ENCODE measurements at places on chromosomes 1 and 21. TPM values are rescaled to one million over a fixed set of nuclear protein-coding genes. Genes with fewer than 3 reads are reported as not detected.

Gene RBP7
- polyA plus RNA-seq: 0.61 TPM

Gene BATF3
- polyA plus RNA-seq: 3.5 TPM

Gene EFHD2
- polyA plus RNA-seq: 67.5 TPM

Gene SELL
- 1.1 TPM for polyA plus RNA-seq

Gene OXCT2
- 0.39 TPM for polyA plus RNA-seq

Gene UQCRHL
- 1.8 TPM for polyA plus RNA-seq

Gene IQCC
- 1.5 TPM for polyA plus RNA-seq

Gene FOXD2
- polyA plus RNA-seq: 1.4 TPM

Gene OR2G6
- not detected for polyA plus RNA-seq

Gene MATN1
- polyA plus RNA-seq: 3.4 TPM

Gene CLCNKA
- 1.3 TPM for polyA plus RNA-seq

Gene ZBTB7B
- polyA plus RNA-seq: 13.3 TPM

Gene C1orf185
- polyA plus RNA-seq: not detected

Gene CTNNBIP1
- polyA plus RNA-seq: 49.8 TPM

Gene LCE1A
- not detected for polyA plus RNA-seq

Gene RUNX3
- polyA plus RNA-seq: 0.16 TPM

Gene LCK
- polyA plus RNA-seq: 0.79 TPM

Gene TRIM17
- polyA plus RNA-seq: 5.7 TPM

Gene YOD1
- polyA plus RNA-seq: 5.6 TPM

Gene TMIGD3
- 5.2 TPM for polyA plus RNA-seq

Gene YTHDF2
- 66.8 TPM for polyA plus RNA-seq

Gene CLCNKB
- polyA plus RNA-seq: 1.8 TPM

Gene LAPTM5
- polyA plus RNA-seq: 5.4 TPM

Gene TMEM52
- polyA plus RNA-seq: 5.8 TPM

Gene FAM43B
- polyA plus RNA-seq: 1.3 TPM

Gene RGS18
- polyA plus RNA-seq: not detected

Gene SDHC
- polyA plus RNA-seq: 358 TPM

Gene RNF186
- polyA plus RNA-seq: 2.0 TPM

Gene NRIP1
- polyA plus RNA-seq: 11.5 TPM

Gene TMCC2
- 1.7 TPM for polyA plus RNA-seq

Gene OR10J1
- not detected for polyA plus RNA-seq

Gene LAMC2
- polyA plus RNA-seq: 32.9 TPM

Gene HUNK
- polyA plus RNA-seq: 10.8 TPM

Data from hepatocyte (in vitro differentiated cells).